ENCODE measurements at places on chromosomes 5 and 9.

GRCh38 chr5:153941265-153941664, 97.4 kb downstream of the FAM114A2 start:
- no peak for DNase-seq

DNA sequence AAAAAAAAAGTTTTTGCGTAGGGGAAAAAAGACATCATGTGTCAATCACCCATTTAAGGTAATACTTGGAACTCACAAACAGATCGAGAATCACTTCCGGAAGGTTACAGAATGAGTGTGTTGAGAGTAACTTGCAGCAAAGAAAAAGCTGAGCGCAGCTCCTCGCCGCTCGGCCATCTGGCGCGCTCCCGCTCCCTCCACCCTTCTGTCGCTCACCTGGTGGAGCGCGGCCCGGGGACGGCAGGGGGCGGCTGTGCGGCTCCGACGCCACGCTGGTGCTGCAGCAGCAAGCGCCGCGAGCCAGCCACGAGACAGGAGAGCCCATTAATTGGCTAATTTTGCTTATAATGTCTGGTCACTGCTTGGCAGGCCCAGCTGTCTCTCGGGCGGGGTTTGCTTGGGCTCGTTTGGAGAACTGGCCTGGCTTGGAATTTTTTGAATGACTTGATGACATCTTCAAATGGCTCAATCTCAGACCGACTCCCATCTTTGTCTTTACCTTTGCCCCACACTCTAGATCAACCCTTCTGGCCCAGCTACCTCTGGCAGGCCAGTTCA, 601.8 kb downstream of the CCDC171 start:
- DNase-seq: no peak

GRCh38 chr5:178203670-178204181, 607 bp upstream of the HNRNPAB start:
- DNase-seq: no peak

DNA sequence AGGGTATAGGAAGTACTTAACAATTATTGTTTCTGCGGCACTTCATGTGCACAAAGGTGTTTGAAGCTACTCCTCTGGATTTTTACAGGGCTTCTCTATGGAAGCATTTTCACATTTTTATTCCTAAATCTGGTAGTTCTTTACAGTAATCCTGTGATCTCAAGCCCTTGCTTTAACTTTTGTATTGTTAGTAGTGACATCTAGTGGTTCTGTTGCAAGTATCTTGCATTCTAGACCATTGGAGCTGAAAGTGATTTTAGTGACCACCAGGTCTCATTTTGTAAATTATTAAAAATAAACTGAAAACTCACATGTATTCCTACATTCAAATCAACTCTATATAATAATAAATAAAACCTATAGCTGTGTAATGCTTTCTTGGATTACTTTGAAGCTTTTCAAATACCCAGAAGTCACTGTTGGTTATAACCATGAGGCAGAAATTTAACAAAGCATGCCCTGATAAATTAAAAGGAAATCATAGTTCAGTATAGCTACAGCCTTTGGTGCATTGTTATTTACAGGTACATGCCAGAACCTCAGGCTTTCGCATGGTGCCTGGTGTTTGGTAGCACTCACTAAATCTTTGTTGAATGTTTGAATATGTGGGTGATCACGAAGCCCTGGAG, 18.9 kb downstream of the RPS23 start:
- no peak for DNase-seq

- no peak for DNase-seq
These were observed 85.0 kb downstream of the LURAP1L start for GRCh38 chr9:12859704-12860251.

DNA sequence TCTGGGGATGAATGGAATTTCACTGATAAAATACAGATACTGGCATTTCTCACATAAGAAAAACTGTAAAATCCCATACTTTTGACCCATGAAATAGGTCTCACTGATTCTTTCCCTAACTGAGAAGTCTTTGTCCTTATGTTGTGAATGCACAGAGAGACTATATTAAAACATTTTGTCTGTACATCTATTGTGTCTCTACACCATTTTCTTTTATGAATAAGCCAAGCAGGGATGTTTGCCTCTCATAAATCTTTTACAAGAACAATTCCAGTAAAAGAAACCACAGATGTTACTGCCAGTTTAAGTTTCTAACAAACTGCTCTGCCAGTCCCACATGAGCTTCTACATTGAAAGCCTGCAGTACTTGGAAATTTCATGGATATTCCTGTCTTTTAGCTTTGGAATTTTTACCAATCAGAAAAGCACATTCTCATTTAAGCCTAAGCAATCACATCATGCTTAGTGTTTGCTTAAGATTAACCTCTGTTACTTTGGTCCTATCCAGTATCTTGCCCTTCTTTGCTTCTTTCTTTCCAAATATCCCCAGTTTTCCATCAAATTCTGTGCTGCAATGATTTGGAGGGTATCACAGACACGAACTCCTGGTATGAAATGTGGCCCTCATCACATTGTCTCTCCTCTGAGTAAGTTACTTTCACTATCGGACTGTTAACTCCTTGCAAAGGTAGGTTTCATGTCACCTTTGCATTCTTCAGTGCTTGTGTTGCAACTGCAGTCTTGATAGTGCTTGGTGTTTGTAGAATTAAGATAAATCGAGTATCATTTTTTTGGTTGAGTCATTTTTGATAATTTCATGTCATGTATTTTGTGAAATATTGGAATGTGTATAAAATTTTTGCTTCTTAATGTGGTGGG, 415.1 kb upstream of the ADAMTSL1 start:
- no peak for DNase-seq
